Fibroblast of pulmonary artery (primary cell): ENCODE measurements at places on chromosomes 6 and 20.

DNA sequence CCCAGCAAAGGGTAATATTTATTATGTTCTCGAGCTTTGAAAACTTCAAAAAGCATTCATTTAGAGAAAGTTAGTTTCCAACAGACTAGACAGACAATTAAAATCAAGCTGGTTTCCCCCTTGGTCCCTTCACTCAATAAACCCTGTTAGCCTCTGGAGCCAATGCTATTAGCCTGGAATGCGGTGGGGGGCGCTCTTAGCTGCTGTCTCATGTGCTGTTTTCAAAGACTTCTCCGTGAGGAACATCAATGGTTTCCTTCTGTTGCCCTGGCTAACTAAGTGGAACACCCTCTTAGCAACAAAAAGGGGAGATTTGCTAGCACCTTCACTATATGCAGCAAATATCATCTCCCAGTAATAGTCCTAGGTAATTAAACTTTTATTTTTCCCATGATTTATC is 86.4 kb downstream of the LY86 start:
- DNase-seq = no peak

DNA sequence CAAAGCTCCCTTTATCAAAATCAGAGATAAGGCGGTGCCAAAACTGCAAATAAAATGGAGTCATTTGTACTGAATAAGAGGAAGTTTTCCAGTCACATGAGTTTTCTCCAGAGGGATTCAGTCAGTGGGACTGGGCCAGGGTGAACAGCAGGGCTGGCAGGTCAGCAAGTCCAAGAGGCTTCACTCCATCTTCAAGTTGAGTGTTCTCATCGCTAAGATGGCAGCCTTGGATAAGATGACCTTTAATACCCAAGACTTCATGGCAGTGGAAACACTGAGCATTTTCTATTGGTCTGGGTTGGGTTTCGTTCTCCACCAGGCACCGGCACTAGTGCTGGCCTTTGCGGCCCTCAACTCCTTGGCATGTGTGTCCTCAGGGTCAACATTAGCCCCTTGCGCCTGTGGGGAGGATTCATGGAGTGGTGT is 29.3 kb upstream of the IGF2R start:
- DNase-seq = peak; percentile 76

- peak; percentile 75 for DNase-seq
These were observed 184.5 kb upstream of the MARCKS start for GRCh38 chr6:113672491-113673149.

- DNase-seq = no peak
These were observed 32.9 kb downstream of the PREX1 start for GRCh38 chr20:48794816-48795457.

- DNase-seq = no peak
These were observed 155.2 kb upstream of the VGLL2 start for GRCh38 chr6:117110146-117110545.

GRCh38 chr6:166752928-166753721 is 126.1 kb upstream of the RPS6KA2 start:
- DNase-seq = no peak

DNA sequence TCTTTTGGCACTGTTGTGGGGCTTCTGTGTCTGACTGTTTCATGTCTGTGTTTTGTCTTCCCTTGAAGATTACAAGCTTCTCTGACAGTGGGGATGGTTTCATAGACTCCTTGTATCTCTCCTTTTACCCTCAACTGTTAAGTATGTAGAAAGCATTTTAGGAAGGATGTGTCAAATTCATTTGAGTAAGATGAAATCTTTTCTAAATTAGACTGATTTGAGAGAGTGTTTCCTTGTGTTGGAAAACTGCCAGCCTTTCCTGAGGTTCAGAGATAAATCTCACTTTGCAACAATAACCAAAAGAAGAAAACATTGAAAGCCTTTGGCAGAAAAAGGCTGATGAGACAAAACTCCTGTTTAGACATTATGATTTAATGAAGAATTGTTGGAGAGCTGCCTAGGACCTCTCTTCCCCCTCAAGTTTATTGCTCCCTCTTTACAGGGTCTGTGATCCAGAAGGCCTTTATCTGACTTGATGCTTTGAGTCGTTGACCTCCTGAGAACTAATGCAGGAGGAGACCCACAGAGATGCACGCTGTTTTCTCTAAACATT is 68.3 kb downstream of the ANKS1A start:
- DNase-seq = peak; percentile 30
